ENCODE measurements at places on chromosomes 1 and 21.
A peak's percentile ranks its signal among the peaks of the same experiment; 100 is the strongest.

- no peak for DNase-seq
Measured at GRCh38 chr1:119276558-119276957, 92.0 kb upstream of the HAO2 start.

- DNase-seq: peak; percentile 29
Measured at GRCh38 chr1:93219443-93219842, 38.9 kb downstream of the CCDC18 start.

DNA sequence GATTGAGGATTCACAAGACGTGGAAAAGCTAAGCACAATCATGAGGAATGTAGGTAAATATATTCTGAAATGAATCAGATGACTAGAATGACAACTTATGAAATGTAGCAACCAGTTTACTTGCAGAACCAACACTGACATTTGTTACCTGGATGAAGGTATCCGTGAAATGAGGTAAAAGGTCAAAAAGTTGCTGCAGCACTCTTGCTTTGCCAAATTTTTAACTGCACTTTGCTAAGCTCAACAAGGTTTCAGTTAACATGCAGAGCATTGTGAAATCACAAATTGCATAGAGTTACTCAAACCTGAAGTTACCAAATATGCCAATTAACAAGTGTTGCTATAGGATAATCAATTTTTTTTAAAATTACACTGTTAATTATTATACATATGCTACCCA is 1280.1 kb downstream of the KCNT2 start:
- DNase-seq: no peak

DNA sequence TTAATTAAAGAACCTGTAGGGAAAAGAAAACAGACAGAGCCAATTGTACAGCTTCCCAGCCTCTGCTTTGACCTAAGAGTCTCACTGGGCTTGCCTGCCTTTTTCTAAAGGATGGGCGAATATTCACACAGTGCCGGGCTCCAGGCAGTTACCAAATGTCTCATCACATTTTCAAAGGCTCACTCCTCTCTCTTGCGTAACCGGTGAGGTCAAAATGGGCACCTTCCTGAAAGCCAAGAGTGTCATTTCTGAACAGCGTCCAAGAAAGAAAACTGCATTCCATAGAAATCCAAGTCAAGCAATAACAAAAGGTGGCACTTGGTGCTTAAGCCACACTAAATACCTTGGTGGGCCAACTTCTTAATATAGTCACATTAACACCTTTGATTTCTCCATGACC is 710 bp upstream of the PALMD start:
- DNase-seq: no peak
